ENCODE measurements at places on chromosomes 16 and 17.

DNA sequence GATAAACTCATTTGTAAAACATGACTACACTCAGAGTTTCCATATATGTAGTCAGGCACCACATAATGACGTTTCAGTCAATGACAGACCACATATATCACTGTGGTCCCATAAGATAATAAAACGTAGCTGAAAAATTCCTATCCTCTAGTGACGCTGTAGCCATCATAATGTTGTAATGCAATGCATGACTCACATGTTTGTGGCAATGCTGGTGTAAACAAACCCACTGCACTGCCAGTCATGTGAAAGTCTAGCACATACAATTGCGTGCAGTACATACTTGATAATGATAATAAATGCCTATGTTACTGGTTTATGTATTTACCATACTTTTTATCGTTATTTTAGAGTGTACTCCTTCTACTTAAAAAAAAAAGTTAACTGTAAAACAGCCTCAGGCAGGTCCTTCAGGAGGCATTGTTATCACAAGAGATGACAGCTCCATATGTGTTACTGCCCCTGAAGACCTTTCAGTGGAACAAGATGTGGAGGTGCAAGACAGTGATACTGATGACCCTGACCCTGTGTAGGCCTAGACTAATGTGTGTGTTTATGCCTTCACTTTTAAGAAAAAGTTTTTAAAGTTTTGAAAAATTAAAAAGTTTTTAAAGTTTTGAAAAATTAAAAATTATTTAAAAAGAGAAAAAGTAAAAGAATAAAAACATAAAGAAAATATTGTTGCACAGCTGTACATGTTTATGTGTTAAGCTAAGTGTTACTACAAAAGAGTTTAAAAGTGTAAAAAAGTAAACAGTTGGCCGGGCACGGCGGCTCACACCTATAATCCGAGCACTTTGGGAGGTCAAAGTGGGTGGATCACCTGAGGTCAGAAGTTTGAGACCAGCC is 9.0 kb downstream of the STAT5B start:
- peak; percentile 13 for DNase-seq

DNA sequence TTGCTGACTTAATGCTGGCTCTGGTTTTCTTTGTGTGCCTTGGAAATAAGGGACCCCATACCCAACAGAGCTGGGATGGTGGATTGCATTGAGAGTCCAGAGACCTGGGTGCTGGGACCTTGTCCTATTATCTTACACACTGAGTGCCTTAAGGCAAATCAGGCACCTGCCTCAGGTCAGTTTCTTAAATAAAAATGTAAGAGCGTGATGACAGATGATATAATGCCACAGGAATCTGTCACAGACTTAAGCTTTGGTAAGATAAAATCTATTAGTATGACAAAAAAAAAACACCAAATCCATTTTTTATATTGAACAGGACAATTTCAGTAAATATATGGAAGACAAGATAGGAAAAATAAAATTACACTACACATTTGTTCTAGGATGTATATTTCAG is 1.6 kb downstream of the MT1A start:
- no peak for DNase-seq

DNA sequence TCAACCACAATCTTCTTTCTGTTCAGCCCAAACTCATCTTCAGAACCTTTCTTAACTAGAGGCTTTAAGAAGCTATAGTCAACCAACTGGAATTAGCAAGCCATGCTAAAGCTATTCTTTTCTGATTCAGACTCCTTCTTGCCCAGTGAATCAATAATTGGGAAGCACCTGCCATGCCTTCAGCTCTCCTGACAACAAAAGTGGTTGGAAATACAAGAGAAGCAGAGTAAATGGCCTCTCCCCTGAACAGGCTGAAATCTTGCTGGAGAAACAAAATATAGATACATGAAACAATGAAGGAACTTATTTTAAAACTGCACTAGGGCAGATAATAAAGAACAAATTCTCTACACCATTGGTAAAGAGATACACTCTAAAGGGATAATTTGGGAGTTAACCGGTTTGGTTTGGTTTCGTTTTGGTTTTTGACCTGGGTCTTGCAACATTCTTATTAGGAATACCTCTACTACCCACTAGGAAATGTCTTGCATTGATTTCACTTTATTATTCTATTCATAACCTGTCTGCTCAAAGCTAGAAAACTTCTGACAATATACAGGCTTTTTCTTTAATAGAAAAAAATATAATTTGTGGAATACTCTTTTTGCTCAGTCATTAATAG is 173.6 kb upstream of the DYNLRB2 start:
- DNase-seq = no peak

DNA sequence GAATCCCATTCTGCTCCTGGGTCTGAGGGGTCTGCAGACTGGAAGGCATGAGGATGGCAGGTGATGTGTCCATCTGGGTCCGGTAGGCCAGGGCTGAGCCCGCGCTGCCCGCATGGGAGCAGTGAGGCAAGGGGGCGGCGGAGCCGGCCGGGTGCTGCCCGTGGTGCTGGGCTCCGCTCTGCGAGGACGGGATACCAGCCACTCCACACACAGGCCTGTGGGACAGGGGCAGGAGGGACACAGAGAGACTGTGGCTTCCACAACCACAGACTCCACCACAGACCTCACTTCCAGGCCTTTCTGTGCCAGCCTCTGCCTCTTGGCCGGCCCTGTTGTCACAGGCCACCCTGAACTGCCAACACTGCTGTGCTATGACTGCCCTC is 25.4 kb downstream of the MAP1LC3B start:
- no peak for DNase-seq

GRCh38 chr16:26747760-26748159 is 319.0 kb upstream of the C16orf82 start:
- DNase-seq = no peak

GRCh38 chr17:32646941-32647340 is 160.1 kb downstream of the CDK5R1 start:
- DNase-seq = no peak

DNA sequence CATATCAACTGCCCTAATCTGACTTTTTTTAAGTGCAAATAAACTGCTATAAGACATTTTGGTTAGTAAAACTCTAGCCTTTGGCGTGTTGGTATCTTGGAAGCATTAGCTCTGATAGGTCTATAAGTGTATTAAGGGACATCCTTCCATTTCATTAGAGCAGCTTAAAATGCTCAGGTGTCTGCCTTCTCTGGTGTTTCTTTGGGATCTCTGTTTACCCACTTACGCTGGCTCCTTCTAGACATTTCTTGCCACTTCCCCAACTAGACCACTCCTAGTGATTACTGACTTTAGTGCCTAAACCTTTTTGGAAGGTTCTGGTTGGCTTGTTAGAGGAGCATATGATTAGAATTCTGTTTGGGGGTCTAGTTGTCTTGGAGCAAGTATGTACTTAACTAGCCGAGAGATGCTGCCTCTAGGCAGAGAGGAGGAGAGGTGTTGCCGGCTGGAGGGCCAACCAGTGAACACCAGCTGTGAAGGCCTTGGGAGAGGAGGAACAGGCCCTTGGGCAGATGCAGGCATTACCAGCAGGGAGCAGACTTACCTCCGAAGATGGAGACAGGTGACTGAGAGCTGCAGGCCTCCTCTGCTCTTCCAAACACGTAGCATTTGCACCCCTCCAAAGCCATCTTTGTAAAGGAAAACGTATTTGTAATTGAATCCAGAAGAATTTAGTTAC is 15.2 kb upstream of the CLEC18C start:
- DNase-seq = no peak

DNA sequence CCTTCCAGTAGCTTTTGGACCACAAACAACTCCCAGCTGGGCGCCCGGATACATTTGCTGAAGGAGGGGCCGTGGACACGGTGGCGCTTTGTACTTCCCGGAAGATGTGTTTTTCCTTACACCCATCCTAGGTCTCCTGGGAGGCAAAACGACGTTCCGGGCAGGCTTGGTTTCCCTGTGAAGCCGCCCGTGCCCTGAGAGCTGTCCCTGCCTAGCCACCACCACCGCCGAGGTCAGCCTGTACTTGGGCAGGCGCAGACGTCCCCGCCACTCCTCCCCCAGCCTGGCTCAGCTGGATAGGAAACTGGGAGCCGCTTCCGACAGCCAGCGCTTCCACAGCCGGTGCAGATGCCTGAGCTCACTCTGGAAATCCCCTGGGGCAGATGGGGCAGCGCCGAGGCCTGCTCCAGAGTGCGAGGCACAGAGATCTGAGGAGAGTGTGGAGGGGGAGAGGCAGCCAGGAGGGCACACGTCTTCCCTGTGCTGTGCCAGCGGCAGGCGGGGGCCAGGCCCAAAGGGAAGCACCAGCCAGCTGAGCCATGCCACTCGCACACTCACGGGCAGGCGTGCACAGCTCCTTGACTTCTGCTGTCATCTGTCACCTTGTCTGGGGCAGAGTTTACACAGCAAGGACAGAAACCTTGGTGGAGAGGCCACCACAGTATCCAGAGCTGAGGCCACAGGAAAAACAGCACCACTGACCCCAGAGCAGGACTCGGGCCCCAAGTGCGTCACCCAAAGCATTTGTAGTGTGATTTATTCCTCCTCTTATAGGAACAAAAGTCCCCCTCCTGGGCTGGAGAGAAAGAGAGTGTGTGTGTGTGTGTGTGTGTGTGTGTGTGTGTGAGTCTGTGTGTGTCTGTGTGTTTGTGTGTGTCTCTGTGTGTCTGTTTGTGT is 3.0 kb downstream of the RHBDF2 start:
- no peak for DNase-seq

GRCh38 chr16:28925386-28926228 is 569 bp upstream of the RABEP2 start:
- peak; percentile 58 for DNase-seq

DNA sequence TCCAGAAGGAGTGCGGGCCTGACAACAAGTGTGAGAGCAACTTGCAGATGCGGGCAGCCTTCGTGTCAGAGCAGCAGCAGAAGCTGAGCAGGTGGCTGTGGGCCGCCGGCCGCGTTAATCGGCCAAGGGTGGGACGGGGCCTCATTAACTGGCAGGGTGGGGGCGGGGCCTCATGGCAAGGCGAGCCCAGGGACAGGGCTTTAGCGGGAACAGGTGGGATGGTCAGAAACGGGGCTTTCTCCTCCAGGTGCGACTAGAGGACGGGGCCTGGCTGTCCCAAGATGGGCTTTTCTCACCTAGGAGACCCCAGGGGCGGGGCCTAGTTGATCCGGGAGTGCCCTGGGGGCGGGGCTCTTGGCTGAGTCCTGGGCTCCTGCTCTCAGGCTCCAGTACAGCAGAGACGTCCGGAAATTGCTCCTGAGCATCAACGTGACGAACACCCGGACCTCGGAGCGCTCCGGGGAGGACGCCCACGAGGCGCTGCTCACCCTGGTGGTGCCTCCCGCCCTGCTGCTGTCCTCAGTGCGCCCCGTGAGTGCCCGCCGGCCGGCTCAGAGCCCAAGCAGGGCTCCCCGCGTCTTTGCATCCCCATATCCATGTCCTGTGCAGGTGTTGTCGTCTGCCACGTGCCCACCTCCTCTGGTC is 18.4 kb upstream of the PDK2 start:
- no peak for DNase-seq

- no peak for DNase-seq
These were observed 122.2 kb downstream of the RPTOR start for GRCh38 chr17:80666867-80667266.

DNA sequence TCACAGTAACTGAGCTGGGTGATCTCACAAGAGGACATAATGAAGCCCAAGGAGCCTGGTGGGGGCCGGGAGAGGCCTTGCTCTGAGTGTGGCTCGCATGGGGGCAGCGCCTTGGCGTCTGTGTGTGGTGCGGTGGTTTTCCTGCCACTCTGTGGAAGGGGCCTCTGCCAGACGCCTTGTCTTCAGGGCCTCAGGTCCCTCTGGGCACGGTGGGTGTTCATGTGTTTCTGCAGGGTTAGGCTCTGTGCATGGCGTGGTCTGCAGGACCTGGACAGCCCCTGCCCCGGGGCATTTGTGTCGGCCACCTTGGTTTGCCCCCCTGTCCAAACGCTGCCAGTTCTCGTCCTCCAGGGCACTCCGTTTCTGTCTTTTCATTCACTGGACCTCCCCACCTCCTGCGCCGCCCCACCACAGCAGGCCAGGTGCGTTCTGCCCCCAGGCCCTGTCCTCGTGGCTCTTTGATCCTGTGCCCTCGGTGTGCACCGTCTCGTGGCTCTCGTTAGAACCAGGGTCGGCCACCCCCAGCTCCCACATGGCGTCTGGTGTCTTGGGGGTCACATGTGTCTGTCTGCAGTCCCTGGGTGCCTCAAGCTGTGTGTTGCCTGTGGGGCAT is 43.7 kb upstream of the ZNF750 start:
- DNase-seq = no peak

- DNase-seq = no peak
These were observed 701 bp upstream of the MRC2 start for GRCh38 chr17:62626719-62627218.

GRCh38 chr16:88353691-88354090 is 29.1 kb upstream of the ZNF469 start:
- DNase-seq = no peak

DNA sequence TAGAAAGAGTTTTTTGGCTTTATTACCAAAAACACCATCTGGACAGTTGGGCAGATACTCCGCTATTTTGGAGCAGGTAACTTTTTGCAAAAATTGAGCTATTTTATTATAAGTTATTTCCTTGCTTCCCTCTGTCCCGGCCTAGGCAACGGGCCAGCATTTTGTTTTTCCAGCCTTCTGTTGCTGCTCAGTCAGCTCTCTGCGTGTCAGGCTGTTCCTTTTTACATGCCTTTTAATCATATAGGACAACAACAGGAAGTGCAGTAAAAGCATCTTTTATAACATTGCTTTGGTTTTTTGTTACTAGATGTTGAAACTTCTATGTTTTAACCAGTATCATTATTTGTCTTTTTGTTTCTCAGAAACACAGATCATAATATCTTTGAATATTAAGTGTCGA is 30.4 kb downstream of the PPM1D start:
- no peak for DNase-seq
